Stimulated activated CD4-positive, alpha-beta T cell treated with anti-CD3 and anti-CD28 coated beads, TNF-alpha, amount 100 ng/mL, for 1 hour (primary cell): ENCODE measurements at places on chromosomes 7 and 10.

DNA sequence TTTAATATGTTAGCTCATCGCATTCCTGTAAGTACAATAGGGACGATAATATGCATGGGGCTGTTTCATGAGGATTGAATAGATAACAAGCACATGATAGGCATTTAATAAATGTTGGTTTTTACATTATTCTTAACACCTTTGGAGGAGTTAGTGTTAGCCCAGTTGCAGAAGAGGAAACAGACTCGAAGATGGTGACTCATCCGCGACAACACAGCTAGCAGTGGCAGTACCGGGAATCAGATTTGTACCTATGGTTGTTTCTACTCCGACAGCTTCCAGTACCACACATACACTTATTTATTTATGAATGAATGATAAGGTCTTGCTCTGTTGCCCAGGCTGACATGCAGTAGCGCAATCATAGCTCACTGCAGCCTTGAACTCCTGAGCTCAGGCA is 2.9 kb downstream of the LRMDA start:
- DNase-seq: no peak

GRCh38 chr10:73493781-73494180 is 2.0 kb downstream of the PPP3CB start:
- DNase-seq: no peak

GRCh38 chr10:99456207-99456930 is 25.9 kb upstream of the GOT1 start:
- DNase-seq: no peak

GRCh38 chr7:122166740-122167139 is 22.7 kb upstream of the AASS start:
- DNase-seq: no peak

- DNase-seq: no peak
Observed at GRCh38 chr7:47572939-47573757, 8.8 kb downstream of the TNS3 start.

GRCh38 chr7:2105280-2105679 is 127.5 kb downstream of the MAD1L1 start:
- DNase-seq: no peak

DNA sequence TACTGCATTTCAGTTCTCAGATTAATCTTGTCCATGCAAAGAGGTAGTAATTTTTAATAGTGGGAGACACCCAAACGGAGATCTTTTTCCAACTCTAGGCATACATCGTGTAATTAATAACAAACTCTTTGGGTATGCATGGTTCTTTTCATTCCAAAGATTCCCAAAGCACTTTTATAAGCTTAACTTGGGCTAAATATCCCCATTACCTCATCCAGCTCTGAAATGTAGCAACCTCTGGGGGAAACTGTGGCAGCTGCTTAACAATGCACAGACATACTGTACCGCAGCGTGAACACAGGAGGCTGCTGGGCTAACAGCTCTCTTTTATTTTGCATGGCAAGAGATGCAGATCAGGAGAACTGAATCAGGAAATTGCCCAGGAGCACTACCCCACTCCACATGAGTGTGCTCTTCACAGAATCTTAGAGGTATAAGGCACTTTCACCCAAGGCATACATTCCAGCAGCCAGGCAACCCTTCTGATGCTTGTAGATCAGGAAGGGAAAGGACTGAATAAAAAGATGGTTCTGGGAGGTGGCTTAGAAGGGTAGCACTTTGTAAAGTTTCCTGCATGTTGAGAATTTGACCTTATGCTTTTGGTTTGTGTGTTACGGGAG is 114.4 kb upstream of the GLI3 start:
- no peak for DNase-seq

DNA sequence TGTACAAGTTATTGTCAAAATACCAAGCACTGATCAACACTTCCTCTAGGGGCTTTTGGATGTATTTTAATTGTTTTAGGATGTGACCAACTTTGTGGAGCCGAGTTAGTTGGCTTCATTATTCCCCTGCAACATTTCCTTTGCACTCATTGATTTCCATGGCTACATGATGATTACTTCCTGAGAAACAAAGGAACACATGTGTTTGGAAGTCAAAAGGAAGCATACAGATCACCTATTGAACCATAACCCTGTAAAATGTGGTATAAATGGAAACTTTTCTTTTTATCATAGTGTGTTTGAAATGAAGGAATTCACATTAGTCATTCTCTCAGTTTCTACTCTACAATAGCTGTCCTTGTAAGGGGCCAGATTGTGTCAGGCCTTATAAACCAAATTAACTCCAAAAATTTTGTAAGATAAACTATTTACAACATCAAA is 32.2 kb upstream of the EXOC6 start:
- no peak for DNase-seq

- no peak for DNase-seq
Observed at GRCh38 chr10:132104471-132105301, 38.9 kb downstream of the JAKMIP3 start.

DNA sequence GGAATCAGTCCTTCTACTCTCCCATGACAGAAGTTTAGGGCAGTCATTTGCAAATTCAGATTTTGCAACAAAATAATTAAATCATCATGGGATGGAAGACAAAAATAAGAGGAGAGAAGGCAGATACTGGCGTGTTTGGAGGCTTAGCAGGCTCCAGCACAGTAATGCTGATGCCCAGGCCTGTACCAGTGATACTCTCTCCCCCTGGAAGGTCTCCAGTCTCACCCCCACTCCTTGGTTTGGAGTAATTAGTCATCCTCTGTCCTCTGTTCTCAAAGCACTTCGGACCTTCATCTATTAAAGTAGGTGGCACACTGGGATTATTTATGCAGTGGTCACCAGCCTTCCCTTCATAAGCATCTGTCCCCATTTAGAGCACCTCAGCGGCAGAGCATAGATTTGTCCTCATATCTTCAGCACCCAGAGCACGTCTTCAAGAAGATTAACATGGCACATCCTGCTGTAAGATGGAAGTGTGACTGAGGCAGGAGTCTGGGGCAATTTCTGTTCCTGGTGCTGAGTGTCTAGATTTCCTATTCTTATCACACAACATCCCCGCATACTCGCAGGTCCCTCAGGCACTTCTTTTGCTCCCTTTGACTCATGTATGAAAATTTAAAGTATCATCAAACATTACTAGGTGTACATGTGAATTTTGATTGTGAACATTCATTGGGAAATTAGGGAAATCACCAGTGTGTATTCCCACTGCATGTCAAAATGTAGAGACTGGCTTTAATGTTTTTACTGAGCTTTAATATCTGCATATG is 31.3 kb upstream of the TRIL start:
- DNase-seq: no peak

DNA sequence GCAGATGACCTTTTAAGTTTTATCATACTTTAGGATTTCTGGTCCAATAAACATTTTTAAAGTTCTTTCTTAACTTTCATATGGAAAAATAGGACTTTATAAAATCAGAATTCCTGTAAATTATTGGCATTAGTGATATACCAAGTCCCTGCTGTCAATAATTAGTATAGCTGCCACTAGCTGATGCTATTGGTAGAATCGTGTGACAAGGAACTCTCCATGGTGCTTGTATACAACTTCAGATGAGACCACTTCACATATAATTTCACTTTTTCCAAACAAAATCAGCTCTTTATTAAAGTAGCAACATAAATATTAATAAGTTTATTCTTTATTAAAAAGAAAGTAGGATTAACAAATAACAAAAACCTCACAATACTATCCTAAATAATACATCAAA is 49.9 kb downstream of the ZNF800 start:
- no peak for DNase-seq

DNA sequence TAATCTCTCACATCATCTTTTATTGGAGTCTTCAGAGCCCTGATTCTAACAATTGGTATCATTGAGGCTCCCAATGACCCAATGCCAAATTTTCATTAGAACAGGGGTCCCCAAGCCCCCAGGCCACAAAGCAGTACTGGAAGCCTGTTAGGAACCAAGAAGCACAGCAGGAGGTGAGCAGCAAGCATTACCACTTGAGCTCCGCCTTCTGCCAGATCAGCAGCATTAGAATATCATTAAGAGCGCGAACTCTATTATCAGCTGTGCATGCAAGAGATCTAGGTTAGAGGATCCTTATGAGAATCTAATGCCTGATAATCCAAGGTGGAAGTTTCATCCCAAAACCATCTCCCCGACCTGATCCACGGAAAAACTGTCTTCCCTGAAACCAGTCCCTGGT is 23.1 kb downstream of the KIF5B start:
- DNase-seq: no peak

- no peak for DNase-seq
Observed at GRCh38 chr7:150361807-150362621, 6.6 kb upstream of the REPIN1 start.

GRCh38 chr7:20456701-20457100 is 126.0 kb downstream of the ITGB8 start:
- DNase-seq: no peak

DNA sequence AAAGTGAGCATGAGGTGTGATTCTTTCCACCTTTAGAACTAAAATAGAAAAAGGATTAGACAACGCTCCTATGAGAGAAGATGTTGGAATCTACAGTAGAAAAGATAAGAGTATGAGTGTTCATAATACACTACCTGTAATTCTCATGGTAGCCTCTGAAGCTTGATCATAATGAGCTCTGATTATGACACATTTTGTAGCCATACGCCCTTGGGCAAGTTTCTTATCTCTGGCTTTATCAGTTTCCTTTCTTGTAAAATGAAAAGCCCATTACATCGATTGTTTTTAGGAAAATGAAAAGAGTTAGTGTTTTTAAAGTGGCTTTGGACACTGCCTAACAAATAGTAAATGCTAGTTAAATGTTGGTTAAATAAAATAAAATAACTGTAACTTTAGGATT is 22.4 kb upstream of the PRSS58 start:
- no peak for DNase-seq

- DNase-seq: no peak
Observed at GRCh38 chr10:4836416-4836969, 10.5 kb downstream of the AKR1E2 start.

DNA sequence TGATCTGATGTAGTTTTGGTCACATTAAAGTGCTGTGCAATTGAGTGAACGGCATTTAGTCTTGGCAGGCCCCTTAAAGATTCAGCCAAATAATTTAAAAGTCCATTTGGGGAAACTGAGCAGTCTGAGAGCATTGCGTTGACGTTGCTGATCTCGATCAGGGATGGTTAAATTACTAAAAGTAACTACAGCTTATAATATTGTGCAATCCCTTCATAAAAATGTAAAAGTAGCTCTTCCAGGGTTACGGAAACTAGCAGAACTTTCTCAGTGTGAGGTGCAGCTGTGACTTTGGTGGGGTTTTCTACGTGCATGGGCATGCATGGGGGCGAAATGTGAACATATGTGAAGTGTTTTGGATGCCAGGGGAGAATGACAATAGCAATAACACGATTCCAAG is 184.5 kb upstream of the RNF32 start:
- DNase-seq: no peak

- DNase-seq: no peak
Observed at GRCh38 chr10:108360187-108360586, 1195.7 kb upstream of the SORCS1 start.

DNA sequence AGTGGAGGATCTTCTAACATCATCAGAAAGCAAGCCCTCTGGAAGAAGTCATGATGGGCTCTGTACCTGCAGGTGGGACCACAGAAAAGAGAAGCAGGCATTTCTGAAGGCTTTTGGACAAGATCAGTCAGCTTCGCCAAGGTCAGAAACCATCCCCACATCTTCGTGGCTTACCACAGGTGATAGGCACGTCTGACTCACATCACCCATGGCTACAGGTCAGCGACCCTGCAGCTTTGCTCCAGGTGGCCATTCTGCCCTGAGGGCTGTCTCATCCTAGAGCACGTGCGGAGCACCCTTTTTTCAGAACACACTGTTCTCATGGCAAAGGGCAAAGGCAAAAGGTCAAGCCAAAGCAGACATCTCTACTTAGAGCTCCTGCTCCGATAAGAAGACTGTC is 518.9 kb upstream of the ADARB2 start:
- DNase-seq: no peak

- no peak for DNase-seq
Observed at GRCh38 chr7:24307326-24307725, 23.3 kb downstream of the NPY start.

DNA sequence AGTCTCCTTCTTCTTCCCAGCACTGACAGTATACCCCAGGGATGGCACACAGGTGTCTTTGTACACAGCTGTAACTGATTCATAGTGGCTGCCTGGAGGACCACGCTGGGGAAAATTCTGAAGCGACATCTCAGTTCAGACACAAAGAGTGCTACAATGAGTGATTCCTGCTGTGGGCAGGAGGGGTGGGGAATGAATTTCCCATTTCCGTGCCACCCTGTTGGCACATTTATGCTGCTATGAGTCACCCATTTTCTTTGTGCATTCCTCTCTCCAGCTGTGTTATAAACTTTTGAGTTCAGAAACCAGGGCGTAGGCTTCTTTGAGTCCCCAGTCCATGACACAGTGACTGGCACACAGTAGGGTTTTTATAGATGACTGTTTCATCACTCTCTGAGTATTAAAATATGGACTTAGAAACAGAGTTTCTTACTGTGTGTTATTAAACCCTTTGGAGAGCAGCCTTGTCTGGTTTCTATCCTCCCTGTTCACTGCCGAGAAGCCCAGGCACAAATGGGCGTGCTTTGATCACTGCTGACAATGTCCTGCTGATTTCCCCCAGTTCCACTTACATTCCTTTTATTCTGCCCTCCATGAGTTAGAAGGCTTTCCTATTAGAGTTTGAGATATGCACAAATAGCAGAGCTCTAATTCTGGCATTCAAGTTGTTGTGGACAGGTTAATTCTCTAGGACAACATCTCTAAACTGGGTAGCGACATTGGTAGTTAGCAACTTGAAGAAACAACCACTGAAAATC is 24.0 kb upstream of the NPS start:
- DNase-seq: no peak

GRCh38 chr7:26653430-26654399 is 210.7 kb downstream of the SKAP2 start:
- DNase-seq: no peak

DNA sequence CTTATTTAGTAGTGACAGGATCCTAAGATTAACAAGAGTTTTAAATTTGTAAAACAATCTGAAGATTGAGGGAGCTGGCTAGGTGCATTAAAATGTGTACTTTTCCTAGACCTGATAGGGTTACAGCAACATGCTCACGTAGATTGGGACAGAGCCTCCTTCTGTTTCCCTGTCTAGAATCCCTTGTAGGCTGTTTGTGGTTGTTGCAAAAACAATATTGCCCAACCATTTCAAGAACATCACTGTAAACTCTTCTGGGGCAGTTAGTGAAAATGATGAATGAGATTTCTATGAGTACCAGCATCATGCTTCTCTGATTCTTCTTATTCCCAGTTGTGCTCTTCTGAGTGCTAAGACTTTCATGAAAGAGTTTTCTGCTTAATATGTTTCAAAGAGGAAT is 14.7 kb upstream of the CPED1 start:
- no peak for DNase-seq

GRCh38 chr7:82264783-82265305 is 178.7 kb downstream of the CACNA2D1 start:
- DNase-seq: no peak
